ENCODE measurements at places on chromosomes 5 and 9.
A peak's percentile ranks its signal among the peaks of the same experiment; 100 is the strongest.

GRCh38 chr5:119435436-119436132, 16.7 kb upstream of the HSD17B4 start:
- peak; percentile 43 for DNase-seq
- peaks cover 12% of the 10 kb centered on the region for H3K27me3 ChIP-seq
- no peak overlapping the region for H3K4me3 ChIP-seq
- H3K4me1 ChIP-seq = peaks cover 26% of the 10 kb centered on the region

GRCh38 chr5:118043531-118043930, 944.8 kb downstream of the DTWD2 start:
- H3K36me3 ChIP-seq = no peaks in the 10 kb centered on the region
- no peak overlapping the region for H3K27ac ChIP-seq
- no peaks in the 10 kb centered on the region for H3K4me1 ChIP-seq
- no peak overlapping the region for H3K4me3 ChIP-seq
- H3K27me3 ChIP-seq = no peaks in the 10 kb centered on the region

GRCh38 chr5:136162008-136162407, 29.4 kb downstream of the SMAD5 start:
- H3K4me3 ChIP-seq = no peak overlapping the region
- no peaks in the 10 kb centered on the region for H3K4me1 ChIP-seq
- no peaks in the 10 kb centered on the region for H3K27me3 ChIP-seq
- H3K36me3 ChIP-seq = peaks cover 4% of the 10 kb centered on the region

DNA sequence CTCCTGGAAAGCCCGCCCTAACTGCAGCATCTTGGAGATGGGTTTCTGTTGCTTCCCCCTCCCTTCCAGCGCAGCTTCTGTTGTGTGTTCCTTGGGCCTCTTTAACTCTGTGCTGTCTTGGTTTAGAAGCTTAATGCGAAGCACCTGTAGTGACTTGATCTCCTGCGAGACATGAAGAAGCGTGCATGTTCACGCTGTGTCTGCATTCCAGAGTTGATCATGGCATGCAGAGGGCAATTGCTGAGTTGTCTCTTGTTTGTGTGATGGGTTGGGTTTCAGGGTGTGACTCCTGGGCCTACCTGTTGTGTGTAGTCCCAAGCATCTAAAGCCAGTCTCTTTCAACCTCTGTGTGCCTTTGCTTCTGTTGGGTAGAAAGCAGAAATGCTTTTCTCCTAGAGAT, 155.6 kb downstream of the SMARCA2 start:
- H3K27me3 ChIP-seq = no peaks in the 10 kb centered on the region
- H3K27ac ChIP-seq = no peak overlapping the region
- no peak overlapping the region for H3K4me3 ChIP-seq
- DNase-seq = no peak
- H3K36me3 ChIP-seq = peaks cover 37% of the 10 kb centered on the region

DNA sequence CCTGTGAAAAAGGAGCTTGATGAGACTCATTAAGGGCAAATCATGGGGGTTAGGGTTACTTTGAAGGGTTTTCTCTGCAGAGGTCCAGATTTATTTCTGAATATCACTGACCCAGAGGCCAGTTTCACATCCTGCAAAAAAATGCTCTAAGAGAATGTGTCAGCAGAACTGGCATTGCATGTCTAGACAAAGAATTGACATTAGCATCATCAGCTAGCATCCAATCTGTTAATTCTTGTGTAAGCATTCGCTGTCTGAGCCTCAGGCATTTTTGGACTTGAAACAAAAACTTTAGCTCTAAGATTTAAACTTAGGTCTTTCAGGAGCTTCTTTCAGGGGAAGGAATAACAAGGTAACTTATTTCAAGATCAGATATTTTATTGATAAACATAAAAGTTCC, 187.9 kb upstream of the ELL2 start:
- no peaks in the 10 kb centered on the region for H3K36me3 ChIP-seq
- no peak overlapping the region for H3K27ac ChIP-seq
- peaks cover 4% of the 10 kb centered on the region for H3K27me3 ChIP-seq
- H3K4me1 ChIP-seq = no peaks in the 10 kb centered on the region

- no peak overlapping the region for H3K27ac ChIP-seq
- no peaks in the 10 kb centered on the region for H3K27me3 ChIP-seq
- H3K36me3 ChIP-seq = no peaks in the 10 kb centered on the region
- no peak overlapping the region for H3K4me3 ChIP-seq
Measured at GRCh38 chr9:87386490-87387025, 111.1 kb upstream of the DAPK1 start.

- no peak overlapping the region for H3K4me3 ChIP-seq
- H3K27me3 ChIP-seq = no peaks in the 10 kb centered on the region
- DNase-seq = no peak
- H3K4me1 ChIP-seq = peaks cover 29% of the 10 kb centered on the region
Measured at GRCh38 chr9:21326526-21327139, 8.6 kb downstream of the KLHL9 start.

DNA sequence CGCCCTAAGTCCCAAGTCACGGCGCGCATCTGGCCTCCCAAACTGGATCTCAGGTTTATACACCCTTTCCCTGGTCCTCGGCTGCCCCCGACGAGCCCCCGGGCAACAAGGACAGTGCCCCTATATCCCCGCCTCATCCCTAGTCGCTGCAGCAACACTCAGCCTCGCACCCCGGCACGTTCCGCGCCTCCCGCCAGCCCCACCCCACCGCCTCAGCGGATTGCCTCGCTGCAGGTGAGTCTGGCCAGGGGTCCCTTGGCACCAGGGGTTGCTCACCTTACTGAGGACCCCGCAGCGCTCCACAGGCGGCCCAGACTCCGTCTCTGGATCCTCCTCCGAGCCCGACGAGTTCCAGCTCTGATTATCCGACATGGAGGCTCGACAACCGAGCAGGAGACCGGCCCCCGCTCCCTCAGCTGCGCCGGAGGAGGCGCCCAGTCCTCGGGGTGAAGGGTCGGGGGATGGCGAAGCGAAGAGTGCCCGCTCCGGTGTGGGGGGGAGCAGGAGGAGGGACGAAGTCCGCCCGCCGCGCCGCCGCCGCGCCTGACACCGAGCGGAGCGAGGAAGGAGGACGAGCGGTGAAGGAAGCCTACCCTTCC, 494 bp downstream of the CERT1 start:
- peak overlapping the region; percentile 93 for H3K27ac ChIP-seq
- peaks cover 62% of the 10 kb centered on the region for H3K4me1 ChIP-seq
- H3K27me3 ChIP-seq = no peaks in the 10 kb centered on the region
- DNase-seq = peak; percentile 18
- H3K4me3 ChIP-seq = peak overlapping the region; percentile 99

DNA sequence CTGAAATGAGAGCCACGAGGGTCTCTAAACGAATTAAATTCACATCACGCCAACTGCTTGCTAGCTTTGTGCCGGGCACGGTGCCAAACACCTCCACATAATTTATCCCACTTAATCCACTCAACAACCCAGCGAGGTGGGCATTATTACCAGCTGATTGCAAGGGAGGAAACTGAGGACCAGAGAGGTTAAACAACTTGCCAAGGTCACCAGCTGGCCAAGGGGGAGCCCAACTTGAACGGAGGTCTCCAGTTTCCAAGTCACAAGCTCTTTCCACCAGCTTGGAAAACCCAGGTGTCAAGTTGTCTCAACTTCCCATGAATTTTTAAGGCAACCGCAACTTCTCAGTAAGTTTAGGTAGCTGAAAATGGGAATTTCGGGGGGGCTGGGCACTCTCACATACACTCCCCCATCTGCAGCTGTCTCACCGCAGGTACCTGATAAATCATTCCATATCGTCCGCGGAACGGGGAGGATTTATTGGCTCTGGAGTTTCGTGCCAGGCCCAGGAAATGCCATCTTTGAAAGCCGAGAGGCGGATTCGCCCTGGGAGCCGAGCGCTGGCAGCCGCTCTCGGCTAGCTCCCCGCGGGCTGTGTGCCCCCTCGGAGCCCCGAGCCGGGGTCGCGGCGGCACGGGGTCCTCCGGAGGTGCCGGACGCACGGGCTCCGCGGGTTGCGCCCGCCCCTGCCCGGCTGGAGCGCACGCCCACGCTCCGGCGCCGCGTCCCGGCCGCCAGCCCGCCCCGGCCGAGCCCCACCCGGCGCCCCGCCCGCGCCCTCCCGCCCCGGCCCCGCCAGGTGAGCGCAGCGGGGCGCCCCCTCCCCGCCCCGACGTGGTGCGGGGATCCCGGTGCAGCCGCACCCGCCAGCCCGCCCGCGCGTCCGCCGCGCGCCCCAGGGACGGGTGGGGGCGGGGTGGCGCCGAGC, 617 bp downstream of the PTPN3 start:
- DNase-seq = no peak
- H3K36me3 ChIP-seq = peaks cover 3% of the 10 kb centered on the region
- H3K27me3 ChIP-seq = peaks cover 79% of the 10 kb centered on the region
- H3K27ac ChIP-seq = no peak overlapping the region
- H3K4me1 ChIP-seq = peaks cover 15% of the 10 kb centered on the region

- peaks cover 5% of the 10 kb centered on the region for H3K27me3 ChIP-seq
- no peaks in the 10 kb centered on the region for H3K4me1 ChIP-seq
- no peak overlapping the region for H3K27ac ChIP-seq
- H3K36me3 ChIP-seq = no peaks in the 10 kb centered on the region
- DNase-seq = no peak
- no peak overlapping the region for H3K4me3 ChIP-seq
Measured at GRCh38 chr9:133393399-133393798, 17.2 kb downstream of the STKLD1 start.

DNA sequence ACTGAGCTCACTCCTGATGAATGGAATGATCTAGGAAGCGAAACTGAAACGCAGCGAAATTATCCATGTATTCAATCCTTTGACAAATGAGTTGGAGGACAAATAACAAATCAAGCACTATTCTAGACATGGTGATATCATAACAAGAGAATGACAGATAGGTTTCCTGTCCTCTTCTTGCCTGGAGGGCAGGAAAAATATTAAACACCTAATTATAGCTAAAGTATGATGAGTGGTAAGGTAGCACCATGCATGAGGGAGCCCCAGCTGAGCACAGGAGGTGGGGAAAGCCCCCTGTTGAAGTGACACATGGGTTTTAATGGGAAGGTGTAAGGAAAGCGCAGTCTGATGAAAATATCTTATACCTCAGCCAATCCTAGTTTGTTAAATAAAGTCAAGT, 225.2 kb downstream of the NPR3 start:
- H3K4me3 ChIP-seq = no peak overlapping the region
- H3K27ac ChIP-seq = no peak overlapping the region
- H3K4me1 ChIP-seq = no peaks in the 10 kb centered on the region
- no peaks in the 10 kb centered on the region for H3K27me3 ChIP-seq
- H3K36me3 ChIP-seq = no peaks in the 10 kb centered on the region

DNA sequence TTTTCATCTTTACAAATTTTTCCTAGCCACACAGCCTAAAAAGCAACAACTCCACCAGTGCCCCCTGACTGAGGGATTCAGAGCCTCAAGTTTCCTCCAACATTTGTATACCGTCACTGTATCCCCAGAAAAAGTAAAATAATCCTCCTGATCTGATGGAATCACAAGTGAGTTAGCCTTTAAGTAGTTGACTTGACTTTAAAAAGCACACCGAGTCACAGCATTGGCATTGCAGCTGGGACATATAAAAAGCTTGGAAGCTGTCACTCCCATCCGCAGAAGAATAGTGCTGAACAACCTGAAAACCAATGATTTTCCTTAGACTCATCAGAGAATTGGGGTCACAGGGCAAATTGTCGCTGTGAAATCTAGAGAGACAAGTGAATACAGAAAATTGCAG, 41.6 kb upstream of the FBN2 start:
- no peak for DNase-seq
- H3K4me3 ChIP-seq = no peak overlapping the region
- H3K27me3 ChIP-seq = no peaks in the 10 kb centered on the region
- no peaks in the 10 kb centered on the region for H3K4me1 ChIP-seq
- H3K27ac ChIP-seq = no peak overlapping the region

DNA sequence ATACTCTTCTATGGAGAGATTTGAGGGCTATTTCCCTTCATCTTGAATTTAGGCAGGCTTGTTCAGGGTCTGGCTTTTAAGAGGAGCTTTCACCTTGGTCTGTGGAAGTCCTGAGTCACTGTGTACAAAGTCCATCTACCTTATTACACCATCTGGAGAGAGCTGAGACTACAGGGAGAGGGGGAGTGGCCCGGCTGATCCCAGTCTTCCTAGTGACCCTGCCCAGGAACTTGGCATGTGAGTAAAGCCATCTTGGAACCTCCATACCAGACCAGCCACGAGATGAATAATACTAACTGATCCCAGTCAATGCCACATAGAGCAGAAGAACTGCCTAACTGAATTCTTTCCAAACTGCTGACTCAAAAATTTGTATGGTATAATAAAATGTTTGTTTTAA, 8.4 kb upstream of the IL6ST start:
- H3K36me3 ChIP-seq = peaks cover 5% of the 10 kb centered on the region
- H3K4me1 ChIP-seq = peaks cover 20% of the 10 kb centered on the region
- no peak overlapping the region for H3K4me3 ChIP-seq
- H3K27me3 ChIP-seq = peaks cover 15% of the 10 kb centered on the region

- H3K36me3 ChIP-seq = no peaks in the 10 kb centered on the region
- no peak overlapping the region for H3K27ac ChIP-seq
- H3K27me3 ChIP-seq = no peaks in the 10 kb centered on the region
Measured at GRCh38 chr9:110958847-110959246, 79.4 kb downstream of the LPAR1 start.

DNA sequence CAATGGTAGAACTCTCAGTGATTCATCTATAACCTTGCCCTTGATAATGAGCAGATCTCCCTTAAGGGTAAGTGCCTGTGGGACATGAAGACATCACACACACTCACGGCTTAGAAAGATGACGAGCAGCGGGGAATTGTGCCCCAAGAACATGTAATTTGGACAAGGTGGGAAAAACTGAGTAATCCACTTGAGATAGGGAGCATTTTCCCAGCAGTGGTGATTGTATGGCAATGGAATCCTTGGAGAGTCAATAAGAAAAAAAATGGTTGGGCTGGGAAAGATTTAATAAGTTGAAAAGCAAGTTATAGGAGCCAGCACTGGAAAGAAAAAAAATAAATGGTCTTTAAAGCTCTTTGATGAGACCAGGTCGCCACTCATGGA, 193.1 kb downstream of the GLIS3 start:
- no peaks in the 10 kb centered on the region for H3K4me1 ChIP-seq
- H3K4me3 ChIP-seq = no peak overlapping the region
- H3K27ac ChIP-seq = no peak overlapping the region
- no peak for DNase-seq

DNA sequence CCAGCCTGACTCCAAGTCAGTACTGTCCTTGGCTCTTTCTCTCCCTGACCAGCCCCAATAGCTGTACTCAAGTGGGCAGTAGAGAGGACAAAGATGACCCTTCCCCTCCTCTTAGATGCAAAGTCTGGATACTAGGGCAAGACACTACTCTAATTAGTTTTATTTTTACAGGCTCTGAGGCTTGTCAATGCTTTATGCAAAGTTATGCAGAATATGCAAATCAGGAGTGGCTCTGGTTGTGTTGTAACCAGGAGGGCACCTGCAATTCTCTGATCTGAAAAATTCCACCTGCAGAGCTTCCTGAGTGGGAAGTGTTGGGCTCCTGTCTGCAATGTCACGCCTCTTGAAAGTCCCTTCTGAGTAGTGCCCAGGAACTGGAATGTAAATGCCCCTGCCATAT, 201.5 kb downstream of the RGS3 start:
- DNase-seq = no peak
- no peaks in the 10 kb centered on the region for H3K4me1 ChIP-seq
- H3K27me3 ChIP-seq = peaks cover 21% of the 10 kb centered on the region
- no peak overlapping the region for H3K4me3 ChIP-seq
- no peaks in the 10 kb centered on the region for H3K36me3 ChIP-seq

Data from activated T-helper 1 cell treated with anti-CD3 and anti-CD28 coated beads, Interleukin-12 subunit alpha, Interleukin-12 subunit beta, Interleukin-2, Interleukin-4 antibody, amounts not matched to agents 30 ng/mL and 10 ng/mL and 1 ng/mL, durations not matched to agents 14 hours and 24 hours and 36 hours (primary cell).